Dermis blood vessel endothelial cell (primary cell): ENCODE measurements at places on chromosomes 4 and X.

DNA sequence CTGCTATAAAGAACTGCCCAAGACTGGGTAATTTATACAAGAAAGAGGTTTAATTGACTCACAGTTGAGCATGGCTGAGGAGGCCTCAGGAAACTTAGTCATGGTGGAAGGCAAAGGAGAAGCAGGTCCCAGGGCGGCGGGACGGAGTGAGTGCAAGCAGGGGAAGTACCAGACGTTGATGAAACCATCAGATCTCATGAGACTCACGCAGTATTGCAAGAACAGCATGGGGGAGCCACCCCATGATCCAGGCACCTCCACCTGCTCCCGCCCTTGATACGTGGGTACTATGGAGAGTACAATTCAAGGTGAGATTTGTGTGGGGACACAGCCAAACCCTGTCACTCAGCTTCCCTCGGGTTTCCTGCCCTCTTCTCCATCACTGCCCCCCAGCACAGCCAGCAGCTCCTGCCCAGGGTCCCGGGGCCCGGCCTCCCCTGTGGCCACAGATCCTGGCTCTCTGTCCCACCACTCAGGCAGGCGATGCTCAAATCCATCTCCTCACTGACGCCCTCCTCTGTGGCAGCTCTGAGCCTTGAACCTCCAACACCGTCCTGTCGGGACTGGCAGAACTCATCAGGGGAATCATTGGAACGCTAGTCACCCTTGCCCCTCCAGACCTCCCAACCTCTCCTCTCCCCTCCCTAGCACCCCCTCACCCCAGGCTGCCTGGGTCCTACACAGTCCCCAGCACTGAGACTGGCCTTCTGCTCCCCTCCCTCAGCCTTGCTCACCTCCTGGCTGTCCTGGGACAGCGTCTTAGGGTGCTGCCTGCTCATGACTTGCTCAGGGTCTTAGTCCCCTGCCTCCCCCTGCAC, 37.6 kb downstream of the FGFRL1 start:
- peak; percentile 40 for DNase-seq

DNA sequence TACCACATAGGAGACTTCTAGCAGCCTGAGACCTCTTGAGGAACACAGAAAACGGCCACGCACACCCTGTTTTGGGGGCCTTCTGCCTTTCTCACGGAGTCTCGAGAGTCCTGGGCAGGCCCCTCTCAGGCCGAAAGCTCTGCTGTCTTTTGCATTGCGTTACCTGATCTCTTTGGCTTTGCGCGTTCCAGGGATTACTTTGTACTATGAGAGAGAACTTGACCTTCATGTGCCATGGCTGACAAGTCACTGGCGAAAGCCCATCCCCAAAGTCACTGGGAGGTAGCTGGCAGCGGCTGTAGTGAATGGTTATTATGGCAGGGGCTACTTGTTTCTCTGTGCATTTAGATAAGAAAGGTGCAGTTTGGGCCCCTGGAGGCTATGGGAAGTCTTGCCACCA, 8.0 kb upstream of the NAT8L start:
- DNase-seq = no peak

- DNase-seq = no peak
Observed at GRCh38 chr4:7735961-7736360, 203.7 kb downstream of the AFAP1 start.

DNA sequence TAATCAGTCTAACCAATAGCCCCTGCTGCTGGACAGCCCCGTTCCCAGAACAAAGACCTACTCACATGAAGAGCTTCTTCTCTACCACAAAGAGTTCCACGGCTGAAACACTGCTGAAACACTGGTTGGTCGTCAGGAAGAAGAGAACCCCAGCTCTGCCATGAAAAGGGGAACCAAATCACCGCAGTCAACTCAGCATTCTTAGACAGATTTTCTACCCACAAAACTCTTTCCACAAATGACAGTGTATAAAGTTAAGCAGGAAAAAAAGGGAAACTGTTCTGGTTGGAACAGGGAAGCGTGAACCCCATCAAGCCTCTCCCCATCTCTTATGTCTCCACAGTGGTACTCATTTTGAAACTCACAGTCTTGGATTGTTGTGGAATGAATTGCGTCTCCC, 57.3 kb downstream of the ABCG2 start:
- no peak for DNase-seq

- DNase-seq = no peak
Observed at GRCh38 chr4:6538575-6538974, 36.4 kb upstream of the MAN2B2 start.

DNA sequence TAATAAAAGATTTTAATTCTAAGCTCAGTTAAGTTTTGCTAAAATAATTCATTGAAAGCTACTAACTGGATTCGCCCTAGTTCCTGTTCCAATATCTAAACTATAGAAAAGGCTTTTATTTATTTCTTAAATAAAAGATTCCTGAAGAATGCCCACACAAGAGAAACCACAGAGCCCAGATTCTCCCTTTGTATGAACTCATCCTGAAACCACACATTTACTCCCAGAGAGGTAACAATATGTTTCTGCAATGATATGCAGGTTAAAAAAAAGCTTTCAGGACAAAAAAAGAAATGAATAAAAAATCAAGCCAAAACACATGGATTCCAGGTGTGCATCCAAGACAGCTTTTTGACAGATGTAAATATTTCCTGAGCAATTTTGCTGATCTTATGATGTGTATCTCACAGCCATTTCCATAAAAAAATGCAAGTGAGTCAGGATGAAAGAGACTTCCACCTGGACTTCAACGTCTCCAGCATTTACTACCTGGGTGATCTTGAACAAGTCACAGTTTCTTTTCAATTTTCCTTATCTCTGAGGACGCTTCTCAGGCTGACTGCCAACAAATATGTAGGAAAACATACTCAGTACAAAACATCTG, 234.4 kb upstream of the FAT1 start:
- DNase-seq = no peak

GRCh38 chr4:88028946-88029345, 21.5 kb downstream of the PKD2 start:
- no peak for DNase-seq

DNA sequence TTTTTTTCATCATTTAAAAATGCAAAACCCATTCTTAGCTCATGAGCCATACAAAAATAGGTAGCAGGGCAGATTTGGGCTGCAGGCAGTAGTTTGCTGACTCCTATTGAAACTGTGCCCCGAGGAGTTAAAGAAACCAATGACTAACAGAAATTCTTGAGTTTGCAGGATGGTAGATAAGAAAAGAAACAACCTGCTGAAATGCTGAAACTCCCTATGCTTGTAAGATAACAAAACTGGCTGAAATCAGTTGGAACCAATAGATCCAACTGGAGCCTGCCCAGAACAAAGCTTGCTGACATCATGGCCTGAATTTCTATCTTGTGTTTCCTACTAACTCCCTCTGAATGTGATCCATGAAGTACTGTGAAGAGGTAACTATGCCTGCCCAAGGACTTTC, 68.6 kb downstream of the ANOS1 start:
- no peak for DNase-seq

DNA sequence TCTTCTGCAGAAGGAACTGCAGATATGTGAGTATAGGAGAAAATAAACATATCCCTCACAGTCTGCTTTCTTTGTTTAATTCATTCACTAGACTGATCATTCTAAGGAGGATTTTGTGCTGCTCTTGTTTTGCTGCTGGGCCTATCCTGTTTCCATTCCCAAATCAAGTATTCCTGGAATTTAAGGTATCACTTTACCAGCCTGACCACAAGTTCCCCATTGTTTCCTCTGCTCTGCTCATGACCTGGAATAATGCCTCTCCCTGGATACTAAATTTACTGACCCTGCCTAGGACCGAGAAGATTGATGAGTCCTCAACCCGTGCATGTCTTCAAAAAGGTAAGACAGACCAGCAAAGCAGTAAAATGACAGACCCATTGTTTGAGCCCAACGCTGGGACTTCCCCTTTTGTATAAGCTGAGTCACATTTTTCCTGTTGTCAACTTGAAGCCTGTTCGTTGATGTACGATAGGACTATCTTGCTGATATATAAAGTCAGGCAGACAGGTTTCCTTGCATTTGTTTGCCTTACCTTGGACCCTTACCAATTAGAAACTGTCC, 85.5 kb upstream of the TET2 start:
- DNase-seq = peak; percentile 60

GRCh38 chrX:936979-937769, 275.3 kb downstream of the CRLF2 start:
- DNase-seq = no peak

- peak; percentile 3 for DNase-seq
Observed at GRCh38 chrX:9340598-9341290, 124.1 kb upstream of the TBL1X start.

DNA sequence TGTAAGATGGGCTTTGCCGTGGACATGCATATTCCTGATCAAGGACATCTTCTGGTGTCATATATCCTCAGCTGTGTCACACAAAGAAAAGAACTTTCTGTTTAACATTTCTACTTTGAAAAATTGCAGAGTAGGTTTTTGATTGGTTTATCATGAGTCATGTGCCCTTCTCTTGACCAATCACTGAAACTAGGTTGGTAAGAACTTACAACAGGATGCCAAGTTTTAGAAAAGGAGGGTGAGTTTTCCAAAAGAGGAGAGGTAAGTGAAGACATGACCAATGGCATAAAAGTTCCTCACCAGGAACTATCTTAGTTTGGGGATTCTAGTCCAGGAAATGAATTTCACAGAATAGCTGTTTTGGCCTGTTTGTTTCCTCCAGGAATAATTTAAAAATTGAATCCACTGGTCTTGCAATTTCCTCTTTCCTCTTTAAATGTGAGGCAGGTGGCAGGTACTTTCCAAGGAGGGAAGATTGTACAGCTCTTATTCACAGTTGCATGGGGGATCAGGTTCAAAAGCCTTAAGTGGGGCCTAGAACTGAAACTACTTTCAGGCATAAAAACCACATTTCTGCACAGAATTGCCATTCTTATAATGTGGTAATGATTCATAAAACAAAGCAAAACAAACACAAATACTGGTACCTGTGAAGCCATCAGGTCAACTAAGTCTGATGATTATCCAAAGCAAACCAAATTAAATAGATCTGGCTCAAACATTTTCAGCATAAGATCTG, 1114.5 kb upstream of the LCORL start:
- DNase-seq = no peak

GRCh38 chr4:78162342-78162741, 105.2 kb downstream of the FRAS1 start:
- DNase-seq = no peak

DNA sequence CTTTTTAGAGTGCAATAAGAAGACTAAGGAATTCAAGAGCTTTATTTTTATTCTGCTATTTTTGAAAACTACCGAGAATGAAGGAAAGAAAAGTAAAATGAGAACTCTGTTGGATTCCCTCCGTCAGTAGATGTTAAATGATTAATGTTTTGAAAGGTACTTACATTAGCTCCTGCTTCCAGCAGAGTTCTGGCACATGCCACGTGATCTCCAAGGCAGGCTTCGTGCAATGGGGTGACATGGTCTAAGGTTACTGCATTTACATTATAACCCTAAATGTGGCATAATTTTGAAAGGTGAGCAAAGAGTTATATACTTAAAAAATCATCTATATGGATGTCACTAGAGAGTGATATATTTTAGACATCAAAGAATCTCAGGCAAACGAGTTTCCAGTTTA, 26.8 kb upstream of the SPATA4 start:
- DNase-seq = no peak

GRCh38 chr4:63155561-63155960, 1253.7 kb downstream of the TECRL start:
- no peak for DNase-seq

- DNase-seq = peak; percentile 51
Observed at GRCh38 chrX:109822861-109823260, 89.8 kb upstream of the ACSL4 start.

DNA sequence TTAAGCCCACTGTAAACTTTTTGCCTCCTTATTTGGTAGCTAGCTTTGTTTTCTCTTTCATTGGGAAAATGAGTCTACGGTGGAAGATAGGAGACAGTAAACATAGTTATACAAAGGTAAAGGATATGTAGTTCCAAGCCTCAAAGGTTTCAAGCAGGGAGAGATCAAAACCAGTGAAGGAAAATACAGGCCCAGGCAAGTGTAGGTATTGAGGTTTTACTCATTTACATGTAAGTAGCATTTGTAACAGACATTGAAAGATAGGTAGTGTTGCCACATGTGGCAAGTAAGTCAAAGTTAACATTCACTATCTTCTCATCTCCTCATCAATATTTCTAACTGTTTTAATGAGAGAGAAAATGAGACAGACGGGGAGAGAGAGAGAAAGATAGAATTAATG, 136.5 kb downstream of the RTL3 start:
- DNase-seq = no peak

GRCh38 chr4:172232966-172233365, 419.8 kb downstream of the GALNTL6 start:
- DNase-seq = no peak

DNA sequence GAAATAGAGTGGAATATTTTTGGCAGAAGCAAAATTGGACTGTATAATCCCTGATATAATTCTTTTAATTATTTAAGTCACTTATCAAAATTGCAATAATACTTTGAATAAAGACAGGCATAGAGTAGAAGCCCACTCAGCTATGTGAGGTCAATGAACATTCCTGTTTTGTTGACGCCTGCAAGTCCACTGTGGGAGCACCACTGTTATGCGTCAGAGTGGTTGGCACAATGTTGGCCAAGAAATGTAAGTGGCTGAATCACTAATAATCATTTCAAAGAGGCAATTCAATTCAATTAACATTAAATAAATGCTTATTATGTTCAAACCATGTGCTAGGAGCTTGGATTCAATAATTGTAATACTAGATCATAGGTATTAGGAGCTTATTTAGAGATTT, 221.0 kb downstream of the SPCS3 start:
- no peak for DNase-seq

- no peak for DNase-seq
Observed at GRCh38 chrX:44922980-44923379, 50.0 kb downstream of the KDM6A start.

- no peak for DNase-seq
Observed at GRCh38 chr4:79626101-79626500, 218.1 kb upstream of the GK2 start.

- no peak for DNase-seq
Observed at GRCh38 chr4:161457906-161458305, 705.9 kb downstream of the FSTL5 start.

DNA sequence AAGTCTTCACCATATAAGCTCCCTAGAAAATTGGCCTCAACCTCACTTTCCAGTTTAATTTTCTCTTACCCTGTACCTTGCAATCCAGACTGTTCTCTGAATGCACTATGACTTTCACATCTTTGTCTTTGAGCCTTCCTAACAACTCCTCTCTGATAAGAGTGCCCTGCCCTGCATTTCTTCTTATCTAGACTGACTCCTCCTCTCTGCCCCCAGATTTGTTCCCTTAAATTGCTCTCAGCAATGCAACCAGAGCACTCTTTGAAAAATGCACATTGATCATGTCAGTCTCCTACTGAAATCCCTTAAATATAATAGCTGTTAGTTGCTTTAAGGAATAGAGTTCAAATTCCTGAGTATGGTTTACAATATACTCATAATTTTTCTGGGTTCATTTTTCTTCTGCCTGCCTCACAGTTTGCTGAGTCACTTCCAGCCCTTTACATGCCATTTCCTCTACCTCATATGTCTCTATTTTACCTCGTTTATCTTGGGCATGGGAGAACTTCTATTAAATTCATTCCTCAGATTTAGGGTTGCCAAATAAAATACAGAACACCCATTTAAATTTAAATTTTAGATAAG, 582.7 kb upstream of the AADAT start:
- DNase-seq = no peak
